ENCODE measurements at places on chromosomes 3 and 15.

DNA sequence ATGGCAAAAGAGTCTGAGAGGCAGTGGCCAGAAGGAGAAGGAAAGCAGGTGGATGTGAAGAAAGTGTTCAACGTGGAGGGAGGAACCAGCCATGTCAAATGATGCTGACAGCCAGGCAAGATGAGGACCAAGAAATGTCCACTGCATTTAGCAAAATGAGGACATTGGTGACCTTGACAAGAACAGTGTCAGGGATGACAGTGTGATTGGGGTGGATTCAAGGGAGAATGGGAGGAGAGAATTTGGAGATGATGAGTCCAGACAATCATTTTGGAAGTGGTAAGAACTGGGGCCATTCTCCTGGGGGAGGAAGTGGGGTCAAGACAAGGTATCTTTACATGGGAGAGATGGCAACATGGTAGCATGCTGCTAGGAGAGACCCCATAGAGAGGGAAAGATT is 47.4 kb downstream of the CPN2 start:
- no peak for DNase-seq

DNA sequence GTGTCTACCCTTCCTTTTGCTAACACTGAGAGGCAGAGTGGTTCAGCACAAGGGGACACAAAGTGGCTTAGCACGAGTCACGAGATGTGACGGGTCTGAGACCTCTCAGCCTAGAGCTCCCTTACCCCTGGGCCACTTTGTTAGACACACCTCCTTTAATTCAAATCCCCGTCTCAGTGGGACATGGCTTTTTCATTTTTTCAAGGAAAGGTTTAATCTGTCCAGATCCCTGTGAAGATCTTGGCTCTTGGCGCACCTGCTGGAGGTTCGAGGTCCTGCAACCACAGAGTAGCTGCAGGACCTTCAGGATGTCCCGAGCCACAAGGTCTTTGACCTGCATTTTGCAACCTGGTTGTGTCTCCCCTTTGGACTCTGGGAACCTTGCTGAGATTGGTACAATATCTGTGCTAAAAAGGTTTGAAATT is 52.0 kb downstream of the LPP start:
- DNase-seq: no peak

- DNase-seq: peak; percentile 4
Measured at GRCh38 chr3:103786296-103786695, 1351.5 kb downstream of the ZPLD1 start.

DNA sequence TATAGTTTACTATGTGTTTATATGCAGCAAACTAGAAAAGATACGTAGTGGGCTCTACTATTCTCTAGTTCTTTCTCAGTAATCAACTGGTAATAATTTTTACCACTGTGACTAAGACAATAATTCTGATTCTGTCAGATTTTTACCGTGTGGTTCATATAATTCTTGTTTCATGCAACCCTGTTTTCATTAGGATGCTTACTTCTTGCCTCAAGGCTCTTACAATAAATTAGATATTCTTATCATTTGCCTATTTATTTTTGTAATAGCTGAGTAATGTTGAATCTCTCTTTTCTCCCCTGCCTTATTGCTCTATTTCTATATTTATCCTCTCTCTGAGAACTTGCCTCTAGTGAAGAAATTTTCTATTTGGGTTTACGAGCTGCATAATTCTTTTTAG is 524.7 kb downstream of the NAALADL2 start:
- no peak for DNase-seq

DNA sequence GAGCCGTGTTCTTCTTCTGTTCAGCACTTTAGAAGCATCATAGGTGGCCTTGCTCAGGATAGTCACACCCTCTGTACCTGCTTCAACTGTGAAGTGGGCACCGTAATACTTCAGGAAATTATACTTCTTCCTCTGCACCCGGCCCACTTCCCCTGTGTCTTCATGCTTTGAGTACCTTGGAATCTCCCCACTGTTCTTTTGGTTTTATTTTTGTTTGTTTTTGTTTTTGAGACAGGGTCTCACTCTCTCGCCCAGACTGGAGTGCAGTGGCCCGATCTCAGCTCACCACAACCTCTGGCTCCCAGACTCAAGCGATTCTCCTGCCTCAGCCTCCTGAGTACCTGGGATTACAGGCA is 1.7 kb downstream of the P2RY14 start:
- no peak for DNase-seq

- no peak for DNase-seq
Measured at GRCh38 chr3:56980798-56981390, 79.6 kb upstream of the SPATA12 start.

GRCh38 chr15:85745023-85745422 is 49.7 kb downstream of the KLHL25 start:
- no peak for DNase-seq

GRCh38 chr3:195260280-195260905 is 10.6 kb downstream of the XXYLT1 start:
- DNase-seq: no peak
